NCI-H1436 treated with DMSO at 0.1 percent for 48 hours (cell line): ENCODE measurements at places on chromosomes 1 and 21.
A peak's percentile ranks its signal among the peaks of the same experiment; 100 is the strongest.

- no peak for DNase-seq
Measured at GRCh38 chr1:24157918-24158481, 15.1 kb upstream of the IL22RA1 start.

DNA sequence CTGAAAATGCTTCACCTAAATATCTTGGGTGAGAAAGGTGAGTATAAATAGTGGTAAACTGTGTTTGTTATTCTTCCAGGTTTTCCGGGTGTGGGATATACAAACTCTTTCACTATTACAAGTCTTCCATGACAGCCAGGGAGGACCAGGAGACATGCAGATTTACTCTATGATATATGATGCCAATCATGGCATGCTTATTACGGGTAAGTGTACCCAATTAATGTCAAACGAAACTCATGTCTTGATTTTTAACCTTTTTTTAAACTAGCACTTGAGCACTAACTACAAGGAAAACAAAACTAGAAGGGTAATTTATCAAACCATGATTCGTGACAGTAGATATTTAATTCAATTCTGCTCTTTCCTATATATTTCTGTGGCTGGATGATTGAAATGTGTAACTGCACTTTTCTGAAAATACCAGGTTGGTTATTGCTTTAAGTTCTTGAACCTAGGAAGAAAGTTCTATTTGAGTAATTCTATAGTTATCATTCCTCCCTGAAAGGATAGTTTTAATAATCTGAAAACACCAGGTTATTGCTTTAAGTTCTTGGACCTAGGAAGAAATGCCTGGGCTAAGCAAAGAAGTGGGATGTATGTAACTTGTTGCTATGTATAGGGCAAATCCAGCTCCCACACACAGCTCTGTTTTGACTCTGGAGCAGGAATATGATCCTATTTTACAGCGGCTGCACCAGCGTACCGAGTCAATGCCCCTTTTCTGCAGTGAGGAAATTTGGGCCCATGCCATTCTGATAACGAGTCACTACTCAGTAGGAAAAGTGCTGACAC, 86.4 kb downstream of the WDR64 start:
- DNase-seq: peak; percentile 25

- DNase-seq: no peak
Measured at GRCh38 chr1:190001187-190001586, 476.5 kb downstream of the BRINP3 start.

- DNase-seq: no peak
Measured at GRCh38 chr1:6347641-6348487, 45.7 kb downstream of the ACOT7 start.

- DNase-seq: no peak
Measured at GRCh38 chr1:172449585-172450523, 6.0 kb upstream of the PIGC start.

GRCh38 chr1:196121181-196121580, 487.1 kb downstream of the KCNT2 start:
- DNase-seq: no peak

DNA sequence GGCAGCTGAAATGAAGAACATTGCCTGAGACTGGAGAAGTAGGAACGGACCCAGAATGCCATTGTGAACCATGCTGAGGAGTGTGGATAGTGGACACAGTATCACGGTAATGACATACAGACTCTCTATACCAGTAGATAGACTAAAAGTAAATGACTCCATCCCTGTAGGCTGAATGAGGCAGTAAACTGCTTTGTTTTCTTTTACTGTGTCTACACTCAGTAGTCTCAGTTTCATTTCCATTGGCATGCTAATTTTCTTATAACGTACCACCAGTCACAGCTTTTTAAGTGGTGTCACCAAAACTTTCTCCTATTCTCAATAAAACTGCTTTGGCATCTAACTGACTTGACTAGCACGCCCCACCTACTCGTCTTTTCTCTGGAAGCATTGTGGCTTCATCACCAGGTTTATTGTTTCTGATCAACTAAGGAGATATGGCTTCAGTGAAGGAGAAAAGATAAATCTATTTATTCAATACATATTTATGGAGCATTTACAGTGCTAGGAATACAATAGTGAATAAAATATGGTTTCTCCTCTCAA, 8.4 kb upstream of the ZNF697 start:
- no peak for DNase-seq

- DNase-seq: no peak
Measured at GRCh38 chr1:161082996-161083747, 6.2 kb downstream of the NECTIN4 start.

DNA sequence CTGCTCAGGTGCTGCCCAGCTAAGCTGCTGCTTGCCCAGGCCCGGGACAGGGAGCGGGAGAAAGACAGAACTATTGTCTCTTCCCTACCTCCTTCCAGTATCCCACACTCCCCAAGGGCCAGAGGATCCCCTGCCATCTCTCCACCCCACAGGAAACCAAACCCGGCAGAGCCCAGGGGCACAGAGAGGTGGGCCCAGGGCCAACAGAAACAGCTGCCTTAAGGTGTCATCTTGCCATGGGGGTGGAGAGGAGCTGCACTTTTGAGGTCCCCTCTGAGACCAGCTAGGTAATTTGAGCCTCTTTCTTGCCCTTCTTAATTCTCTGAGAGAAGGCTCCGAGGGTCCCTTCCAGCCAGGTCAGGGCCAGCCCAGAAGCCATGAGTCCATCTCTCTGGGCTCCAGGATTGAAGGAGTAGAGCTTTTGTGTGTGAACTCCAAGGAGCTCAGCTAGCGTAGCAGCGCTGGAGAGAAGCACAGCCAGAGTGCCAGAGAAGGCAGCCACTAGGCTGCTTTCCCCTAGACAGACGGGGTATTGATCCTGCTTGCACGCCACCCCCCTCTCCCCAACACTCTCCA, 9.7 kb upstream of the GPR61 start:
- DNase-seq: no peak

DNA sequence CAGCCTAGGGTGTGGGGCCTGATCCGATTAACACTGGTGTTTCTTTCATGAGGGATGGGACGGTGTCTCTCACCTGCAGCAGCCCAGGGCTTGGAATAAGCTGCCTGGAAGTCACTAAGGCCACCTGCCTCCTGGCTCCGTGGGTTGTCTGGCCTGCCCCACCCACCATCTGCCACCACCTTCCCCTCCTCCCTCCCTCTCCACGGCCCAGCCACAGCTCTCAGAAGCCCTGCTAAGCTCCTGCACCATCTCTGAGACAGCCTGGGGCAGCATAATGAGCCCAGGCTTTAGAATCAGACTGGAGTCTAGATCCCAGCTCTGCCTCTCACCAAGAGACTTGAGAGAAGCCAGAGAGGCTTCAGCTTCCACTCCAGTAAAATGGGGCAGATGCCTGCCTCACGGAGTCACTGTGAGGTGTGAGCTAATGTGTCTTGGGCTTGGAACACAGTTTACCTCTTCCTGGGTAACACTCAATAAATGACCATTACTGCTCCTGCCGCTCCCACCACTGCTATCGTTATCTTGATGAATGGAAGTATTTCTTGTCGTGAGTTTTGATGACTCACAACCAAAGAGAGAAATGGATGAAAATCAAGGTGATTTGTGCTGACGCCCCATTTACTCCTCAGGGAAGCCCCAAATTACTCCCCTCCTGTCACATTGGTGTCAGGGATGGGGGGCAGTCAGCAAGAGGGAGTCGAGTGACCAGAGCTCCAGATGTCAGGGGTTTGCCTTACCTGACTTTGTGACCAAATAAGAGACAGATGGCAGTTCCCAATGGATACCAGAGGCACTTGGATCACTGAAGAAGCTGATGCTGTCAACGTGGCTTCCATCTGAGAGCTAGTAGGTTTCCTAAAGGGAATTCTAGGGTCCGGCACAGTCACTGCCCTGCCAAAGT, 23.5 kb upstream of the C1QA start:
- DNase-seq: no peak

GRCh38 chr1:14003552-14003951, 303.6 kb downstream of the PRDM2 start:
- DNase-seq: no peak

DNA sequence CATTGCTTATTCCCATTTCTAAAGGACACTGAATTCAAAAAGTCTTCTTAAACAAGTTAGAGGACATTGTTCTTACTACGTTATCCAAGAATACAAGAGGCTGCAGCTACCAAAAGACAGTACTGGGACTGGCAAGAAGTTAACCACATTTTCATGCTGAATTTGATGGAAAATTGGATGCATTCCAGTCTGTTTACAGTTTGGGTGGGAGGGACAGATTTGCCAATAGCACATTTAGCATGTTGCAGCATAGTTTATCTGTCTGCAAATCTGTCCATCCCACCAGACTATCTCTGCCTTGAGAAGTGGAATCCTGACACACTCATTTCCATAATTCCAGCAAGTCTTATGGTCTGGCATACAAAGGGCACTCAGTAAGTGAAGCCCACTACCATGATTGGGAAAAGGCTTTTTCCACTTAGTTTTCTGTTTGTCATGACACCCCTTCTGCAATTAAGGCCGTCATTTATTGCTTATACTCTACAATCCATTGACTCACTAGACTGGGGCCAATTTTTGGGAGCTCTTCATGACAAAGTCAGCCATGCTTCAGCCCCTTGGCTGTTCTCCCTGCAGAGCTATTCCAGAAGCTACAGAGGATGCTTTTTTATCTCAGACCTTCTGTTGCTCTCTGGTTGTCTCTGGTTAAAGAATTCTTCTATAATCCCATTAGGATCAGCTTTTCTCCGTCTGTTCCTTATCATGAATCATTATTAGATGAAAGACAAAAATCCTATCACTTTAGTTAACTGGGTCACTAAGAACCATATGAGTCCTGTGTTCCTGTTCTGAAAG, 355.8 kb upstream of the PTBP2 start:
- DNase-seq: no peak

GRCh38 chr1:223508796-223509195, 115.6 kb downstream of the CCDC185 start:
- no peak for DNase-seq

- DNase-seq: no peak
Measured at GRCh38 chr1:244988521-244988920, 124.2 kb upstream of the HNRNPU start.

- DNase-seq: peak; percentile 58
Measured at GRCh38 chr1:119674835-119675289, 26.8 kb upstream of the ZNF697 start.

DNA sequence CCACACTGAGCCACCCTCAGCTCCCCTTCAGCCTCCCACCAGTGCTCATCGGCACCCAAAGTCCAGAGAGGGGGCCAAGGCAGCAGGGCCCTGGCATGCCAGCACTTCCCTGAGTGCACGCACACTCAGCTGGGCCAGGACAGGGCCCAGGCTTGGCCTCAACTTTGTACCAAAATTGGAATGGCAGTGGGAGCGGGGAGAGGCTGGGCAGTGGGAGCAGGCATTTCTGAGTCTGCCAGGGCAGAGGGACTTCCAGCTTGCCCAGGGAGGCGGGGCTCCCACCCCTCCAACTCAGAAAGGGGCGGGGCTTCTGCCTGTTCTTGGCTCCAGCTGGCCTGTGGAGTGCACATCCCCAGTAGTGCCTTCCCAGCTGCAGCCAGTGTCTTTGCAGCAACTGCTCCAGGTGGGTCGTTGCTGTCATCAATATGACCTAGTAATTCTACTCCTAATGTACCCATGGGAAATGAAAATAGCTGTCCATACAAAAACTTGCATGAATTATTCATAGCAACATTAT, 10.3 kb upstream of the SNX7 start:
- no peak for DNase-seq

- DNase-seq: no peak
Measured at GRCh38 chr1:174218983-174219382, 59.7 kb downstream of the RABGAP1L start.

DNA sequence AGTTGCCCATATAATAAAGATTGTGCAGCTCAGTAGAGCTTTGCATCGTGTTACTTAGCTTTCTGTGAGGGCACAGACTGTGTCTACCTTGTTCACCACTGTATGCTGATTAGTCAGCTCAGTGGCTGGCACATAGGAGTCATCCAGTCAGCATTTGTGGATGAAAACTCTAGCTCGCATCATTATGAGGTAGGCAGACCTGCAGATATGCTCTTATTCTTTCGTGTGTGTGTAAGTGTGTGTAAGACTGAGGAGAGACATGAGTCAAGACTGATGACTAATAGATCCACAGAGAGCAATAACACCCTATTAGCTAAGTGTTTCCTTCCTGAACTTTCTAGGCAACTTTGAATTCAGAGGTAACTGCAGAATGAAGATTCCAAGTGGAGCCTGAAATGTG, 17.1 kb downstream of the TTF2 start:
- no peak for DNase-seq

- no peak for DNase-seq
Measured at GRCh38 chr1:234961456-234962339, 166.9 kb downstream of the TOMM20 start.

DNA sequence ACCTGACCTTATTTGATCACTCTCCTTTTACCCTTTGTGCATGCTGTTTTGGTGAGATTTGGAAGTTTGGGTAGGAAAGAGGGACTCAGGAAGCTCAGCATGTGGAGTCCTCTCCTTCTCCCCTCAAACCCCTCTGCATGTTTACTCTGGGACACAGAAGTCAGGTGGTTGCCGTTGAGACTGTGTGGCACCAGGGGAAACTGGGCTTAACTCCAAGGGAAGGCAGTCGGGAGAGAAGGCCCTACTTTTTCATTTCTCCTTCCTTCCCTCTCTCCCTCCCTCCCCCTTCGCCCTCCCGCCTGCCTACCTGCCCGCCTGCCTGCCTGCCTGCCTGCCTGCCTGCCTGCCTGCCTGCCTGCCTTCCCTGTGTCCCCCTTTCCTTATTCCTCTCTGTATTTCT, 34.8 kb upstream of the TTC22 start:
- DNase-seq: no peak

DNA sequence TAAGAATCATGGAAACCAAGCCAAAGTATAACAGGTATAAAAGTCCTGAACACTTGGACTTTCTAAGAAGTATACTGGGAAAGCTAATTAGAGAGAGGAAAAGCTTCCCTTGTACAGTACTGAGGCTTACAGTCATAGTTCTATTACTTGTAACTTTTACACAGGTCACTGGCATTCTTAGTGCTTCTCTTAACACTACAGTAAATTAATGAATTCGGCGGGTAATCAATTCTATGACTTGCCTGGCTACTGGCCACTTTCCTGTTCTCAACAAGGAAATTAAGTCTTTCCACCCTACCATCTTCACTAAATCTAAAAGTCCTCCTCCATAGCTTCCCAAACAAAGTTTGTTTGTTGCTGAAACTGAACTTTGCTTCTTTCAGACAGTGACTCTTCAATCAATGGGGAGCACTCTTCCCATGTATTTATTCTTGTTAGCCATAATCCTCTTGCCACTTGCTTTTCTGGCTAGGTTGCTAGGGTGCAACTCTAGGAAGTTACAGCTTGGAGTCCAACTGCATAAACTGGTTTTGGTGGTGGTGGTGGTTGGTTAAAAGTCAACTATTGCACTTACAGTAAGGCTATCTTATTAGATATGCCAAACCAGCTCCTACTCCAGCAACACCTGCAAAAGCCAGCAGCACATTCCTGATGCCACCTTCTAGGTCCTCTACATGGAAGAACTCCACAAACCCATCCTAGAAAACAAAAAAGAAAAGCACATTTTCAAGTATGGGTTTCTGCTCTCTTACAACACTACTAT, 2.4 kb downstream of the MCL1 start:
- DNase-seq: no peak

DNA sequence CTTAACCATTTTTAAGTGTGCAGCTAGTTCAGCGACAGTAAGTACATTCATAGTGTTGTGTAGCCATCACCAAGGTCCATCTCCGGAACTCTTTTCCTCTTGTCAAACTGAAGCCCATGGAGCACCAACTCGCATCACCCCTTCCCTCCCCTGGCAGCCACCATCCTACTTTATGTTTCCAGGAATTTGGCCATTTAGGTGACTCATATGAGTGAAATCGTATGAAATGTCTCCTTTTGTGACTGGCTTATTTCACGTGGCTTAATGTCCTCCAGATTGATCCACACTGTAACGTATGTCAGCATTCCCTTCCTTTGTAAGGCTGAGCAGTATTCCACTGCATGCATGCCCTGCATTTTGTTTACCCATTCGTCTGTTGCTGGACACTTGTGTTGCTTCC, 2.5 kb downstream of the COL6A2 start:
- no peak for DNase-seq
